ENCODE measurements at places on chromosomes 12 and 14.

GRCh38 chr12:90008277-90008676, 299.6 kb upstream of the ATP2B1 start:
- DNase-seq: no peak

- DNase-seq: no peak
Measured at GRCh38 chr12:54684636-54685630, 36.8 kb upstream of the DCD start.

GRCh38 chr14:51552275-51552674, 99.4 kb upstream of the FRMD6 start:
- DNase-seq: no peak

DNA sequence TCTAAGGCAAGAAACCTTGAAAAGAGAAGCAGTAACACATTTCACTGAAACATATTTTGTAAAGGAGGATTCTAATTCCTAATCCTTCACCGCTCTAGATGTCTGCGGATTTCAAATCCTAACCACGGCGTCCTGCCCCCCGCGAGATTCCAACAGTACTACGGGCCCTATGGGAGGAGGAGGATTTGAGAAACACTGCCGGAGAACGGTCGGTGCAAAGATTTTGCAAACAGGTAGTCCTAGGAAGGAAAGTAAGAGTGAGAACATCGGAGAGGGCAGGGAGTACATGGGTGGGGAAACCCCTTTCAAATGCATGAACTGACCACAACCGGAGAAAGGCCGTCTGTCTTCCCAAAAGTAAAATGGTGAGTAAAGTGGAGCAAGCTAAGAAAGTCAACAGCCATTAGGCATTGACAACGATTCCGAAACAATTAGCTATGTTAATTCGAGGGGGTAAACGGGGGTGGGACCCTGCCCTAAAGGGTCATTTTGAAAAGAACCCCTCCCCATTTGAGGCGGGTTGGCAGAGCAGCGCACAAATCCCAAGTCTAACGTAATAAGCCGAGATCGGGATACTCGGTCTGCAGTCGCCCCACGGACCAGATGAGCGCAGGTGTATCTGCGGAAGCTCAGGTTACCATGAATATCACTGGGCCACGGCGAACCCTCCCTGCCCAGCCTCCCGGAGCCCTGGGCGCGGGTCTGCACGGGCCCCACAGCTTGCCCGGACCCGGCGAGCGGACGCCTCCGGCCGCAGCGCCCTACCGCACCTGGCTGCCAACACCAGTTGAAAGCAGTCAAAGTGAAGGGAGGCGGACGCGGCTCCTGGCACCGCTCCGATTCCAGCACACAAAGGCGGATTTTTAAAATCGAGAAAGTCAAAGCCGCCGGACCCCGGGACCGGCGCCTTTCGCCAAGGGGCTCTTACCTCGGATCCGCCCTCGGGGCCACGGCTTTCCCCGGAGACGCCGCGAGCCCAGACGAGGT, 662 bp downstream of the EPS8 start:
- no peak for DNase-seq

DNA sequence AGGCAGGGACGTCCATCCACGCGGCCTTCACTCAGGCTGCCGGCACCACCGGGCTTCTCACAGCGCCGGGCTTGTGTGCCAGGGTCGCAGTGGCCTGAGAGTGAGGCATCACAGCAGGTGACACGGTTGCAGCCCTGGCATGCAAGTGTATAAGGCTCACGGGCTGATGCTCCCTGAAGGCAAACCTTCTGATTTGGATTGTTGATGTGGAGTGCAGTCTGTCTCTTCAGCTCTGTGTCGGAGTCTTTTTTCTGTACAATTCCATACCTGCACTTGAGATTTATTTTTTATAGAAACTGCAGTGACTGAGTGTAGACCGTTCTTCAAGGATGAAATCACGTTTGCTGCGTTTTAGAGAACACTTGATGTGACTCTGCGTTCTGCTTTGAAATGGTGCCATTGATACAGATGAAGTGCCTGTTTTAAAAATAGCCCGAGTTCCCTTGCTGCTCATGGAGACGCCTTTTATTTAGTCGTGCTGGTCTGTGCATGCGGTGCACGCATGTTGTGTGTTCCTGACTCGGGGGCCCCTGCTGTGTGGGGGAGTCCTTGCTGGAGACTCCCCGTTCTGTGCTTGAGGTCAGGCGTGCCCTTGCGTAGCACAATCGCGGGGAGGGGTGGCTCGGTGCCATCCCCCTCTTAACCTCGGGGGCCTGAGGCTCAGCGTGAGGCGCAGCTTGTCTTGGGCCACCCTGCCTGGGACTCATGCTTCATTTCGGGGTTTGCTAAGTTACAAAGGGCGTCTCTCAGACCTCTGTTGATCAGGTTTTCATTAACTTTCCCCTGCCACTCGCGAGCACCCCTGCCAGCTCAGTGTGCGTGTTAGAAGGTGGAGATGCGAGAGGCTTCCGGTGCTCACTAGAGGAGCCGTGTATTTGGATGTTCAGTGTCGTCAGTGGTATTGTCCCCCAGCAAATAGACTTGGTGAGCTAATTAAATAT, 21.6 kb upstream of the AMN start:
- no peak for DNase-seq
